ENCODE measurements at places on chromosomes 5 and 9. TPM values are rescaled to one million over a fixed set of nuclear protein-coding genes. Genes with fewer than 3 reads are reported as not detected.

DNA sequence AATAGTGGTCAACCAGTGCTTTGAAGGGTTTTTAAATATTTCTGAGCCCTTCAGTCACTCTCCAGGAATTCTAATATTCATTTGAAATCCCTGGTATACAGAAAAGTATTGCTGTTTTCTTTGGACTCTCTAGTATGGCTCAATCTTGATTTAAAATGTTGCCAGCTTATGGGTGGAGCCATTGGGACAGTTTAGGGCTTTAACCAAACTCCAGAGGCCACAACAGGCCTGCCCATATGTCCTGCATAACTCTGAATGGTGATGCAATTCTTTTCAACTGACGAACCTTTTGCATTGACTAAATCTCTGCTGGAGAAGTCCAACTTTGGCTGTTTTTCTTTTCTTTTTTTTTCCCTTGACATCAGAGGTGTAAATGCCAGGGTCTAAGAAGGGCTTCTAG lies 10.3 kb upstream of the ANKHD1 start:
- no peak for DNase-seq

DNA sequence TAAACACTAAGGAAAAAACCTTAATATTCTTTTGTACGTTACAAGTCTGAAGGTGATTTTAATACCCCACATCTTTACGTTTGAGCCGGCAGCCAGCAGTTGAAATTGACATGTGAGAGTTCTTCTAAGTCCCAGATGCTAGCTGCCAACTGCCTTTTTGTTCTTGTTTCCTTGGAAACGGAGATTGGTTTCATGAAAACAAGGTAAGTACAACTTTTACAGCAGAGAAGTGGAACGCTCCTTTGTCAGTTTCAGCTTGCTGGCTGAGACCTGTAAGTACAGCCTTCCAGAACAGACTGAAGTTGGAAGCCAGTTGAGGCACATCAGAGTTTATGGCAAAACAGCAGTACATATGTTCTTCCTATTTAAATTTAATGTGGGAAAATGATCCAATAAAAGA lies 1018.4 kb upstream of the ARRDC3 start:
- DNase-seq, result no peak

GRCh38 chr9:122103985-122104384 lies 10.9 kb upstream of the TTLL11 start:
- DNase-seq, result no peak

- no peak for DNase-seq
Measured at GRCh38 chr5:168288349-168289245, 2.8 kb upstream of the WWC1 start.

- DNase-seq, result no peak
Measured at GRCh38 chr9:125462861-125463291, 201.2 kb downstream of the GAPVD1 start.

DNA sequence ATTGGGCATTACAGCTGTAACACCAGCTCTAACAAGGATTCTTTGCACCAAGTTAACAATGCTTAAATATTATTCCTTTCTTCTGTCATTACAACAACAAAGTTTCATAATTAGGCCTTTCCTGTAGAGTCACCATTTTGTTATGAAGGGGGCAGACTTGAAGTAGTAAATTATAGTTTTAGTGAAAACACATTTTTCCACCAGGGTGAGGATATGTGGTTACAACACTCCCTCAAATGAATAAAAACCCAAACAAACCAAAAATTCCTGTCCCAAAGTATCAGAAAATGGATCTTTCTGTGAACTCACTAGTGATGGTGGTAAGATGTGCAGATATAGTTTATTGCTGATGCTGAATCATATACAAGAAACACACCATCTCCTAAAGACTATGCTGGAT lies 250.5 kb upstream of the TUT7 start:
- DNase-seq, result no peak

- DNase-seq, result no peak
Measured at GRCh38 chr5:83031381-83031780, 45.8 kb downstream of the TMEM167A start.

GRCh38 chr9:89891221-89891590 lies 286.4 kb downstream of the GADD45G start:
- DNase-seq, result no peak

GRCh38 chr5:543755-544674 lies 19.8 kb upstream of the SLC9A3 start:
- DNase-seq, result peak; percentile 46

DNA sequence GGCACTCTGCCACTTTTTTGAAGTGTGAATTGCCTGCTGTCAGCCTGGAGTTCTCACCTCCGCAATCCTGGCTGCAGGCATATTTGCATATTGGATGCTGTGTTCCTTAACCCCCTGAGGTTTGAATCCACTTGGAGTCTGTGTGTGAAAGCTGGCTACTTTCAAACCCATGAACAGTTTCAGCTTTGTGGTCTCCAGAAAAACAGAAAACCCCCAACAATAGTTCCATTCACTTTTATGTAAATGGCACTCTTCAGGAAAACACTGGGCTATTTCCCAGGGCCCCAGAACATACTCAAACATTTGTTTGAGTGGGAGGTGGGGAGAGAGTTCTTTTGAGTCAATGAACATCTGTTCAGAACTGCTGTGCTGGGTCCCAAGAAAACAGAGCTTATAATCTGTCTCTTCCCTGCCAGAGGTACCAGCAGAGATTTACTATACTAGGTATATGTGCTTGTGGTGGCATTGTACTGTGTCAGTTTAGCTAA lies 5.0 kb downstream of the NUDT2 start:
- no peak for DNase-seq

GRCh38 chr9:97389249-97389648 lies 22.6 kb upstream of the TDRD7 start:
- DNase-seq, result no peak

DNA sequence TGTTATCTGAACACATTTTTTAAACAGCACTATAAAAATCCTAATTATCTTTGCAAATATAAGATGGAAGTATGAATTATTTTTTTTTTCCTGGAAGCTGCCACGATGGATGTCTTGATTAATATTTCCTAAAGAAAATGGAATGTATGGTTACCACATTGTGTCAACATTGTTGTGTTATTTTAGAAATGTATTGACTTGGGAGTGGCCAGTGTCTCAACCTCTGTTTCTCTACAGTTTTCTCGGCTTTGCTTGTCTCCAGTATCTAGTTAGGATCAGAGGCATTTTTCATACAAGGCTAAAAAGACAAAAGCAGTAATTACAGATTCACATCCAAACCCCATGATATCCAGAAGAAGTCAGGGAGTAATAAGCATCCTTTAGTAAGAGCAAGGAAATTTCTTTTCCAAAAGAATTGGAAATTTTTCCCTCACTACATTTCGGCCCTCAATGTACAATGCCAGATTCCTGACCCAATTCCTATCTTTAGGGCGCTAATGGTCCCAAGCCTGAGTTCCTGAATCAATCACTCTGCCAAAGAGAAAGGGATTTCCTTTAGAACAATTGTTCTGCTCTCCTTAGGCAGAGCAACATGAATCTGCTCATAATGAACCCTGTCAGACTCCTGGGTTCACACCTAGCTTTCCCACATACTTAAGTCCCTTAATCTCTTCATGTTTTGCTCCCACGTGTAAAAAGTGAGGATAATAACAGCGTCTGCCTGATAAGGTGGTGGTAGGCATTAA lies 111.7 kb downstream of the EDIL3 start:
- DNase-seq, result no peak

DNA sequence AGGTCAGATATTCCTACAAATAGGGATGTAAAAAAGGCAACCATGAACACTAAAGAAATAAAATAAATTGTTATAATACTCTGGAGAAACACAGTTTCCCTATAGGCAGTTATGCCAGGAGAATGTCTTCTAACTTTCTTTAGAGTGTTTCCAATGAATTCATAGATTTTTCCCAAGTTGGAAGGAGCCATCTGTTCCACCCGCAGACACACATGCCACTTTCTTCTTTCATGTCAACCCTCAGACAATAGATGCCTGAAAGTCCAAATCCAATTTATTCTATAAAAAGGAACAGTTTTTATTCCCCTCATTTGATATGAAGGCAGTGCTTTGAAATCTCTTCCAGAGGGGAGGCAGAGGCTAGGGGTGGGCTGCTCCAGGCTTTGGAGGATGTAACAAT lies 418.1 kb downstream of the ACTL7B start:
- no peak for DNase-seq

GRCh38 chr9:123928533-123929176 lies 1.3 kb downstream of the DENND1A start:
- DNase-seq, result no peak

DNA sequence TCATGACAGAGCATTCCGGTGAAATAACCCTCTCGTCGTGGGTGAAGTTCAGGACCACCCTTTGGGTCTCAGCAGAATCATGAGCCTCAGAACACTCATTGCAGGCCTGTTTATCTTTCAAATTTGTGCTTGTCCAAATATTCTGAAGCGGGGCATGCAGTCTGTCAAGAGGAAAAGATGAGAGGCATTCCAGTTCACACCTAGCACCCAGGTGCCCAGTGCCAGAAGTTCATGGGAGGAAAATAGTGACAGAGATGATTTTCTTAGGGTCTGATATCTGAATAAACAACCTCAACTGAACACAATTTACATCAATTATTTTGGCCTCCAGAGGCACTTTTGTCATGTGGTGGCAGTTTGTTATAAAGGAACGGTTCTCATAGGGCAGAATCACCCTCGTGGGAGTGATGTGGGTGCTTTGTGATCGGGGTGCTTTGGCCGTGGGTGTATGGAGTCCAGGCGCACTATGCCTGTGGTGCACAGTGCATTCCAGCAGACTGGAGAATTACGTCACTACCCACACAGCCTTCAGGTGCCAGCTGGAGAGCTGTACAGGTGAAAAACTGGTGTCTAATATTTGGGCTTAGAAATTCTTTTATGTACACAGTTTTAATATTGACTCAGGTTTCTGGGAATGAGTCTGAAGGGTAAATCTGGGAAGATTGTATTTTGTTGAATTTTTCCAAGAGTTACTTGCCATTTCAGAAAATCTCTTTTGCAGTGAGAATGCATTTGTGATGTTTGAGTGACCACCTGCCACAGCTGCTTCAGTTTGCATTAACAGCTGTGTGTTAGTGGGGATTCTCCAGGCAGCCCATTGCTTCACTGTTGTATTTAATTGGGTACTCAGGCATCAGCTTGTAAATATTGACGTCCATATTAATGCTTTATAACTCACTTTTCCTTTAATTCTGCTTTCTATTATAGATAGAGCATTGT lies 289.3 kb downstream of the FANCC start:
- no peak for DNase-seq

DNA sequence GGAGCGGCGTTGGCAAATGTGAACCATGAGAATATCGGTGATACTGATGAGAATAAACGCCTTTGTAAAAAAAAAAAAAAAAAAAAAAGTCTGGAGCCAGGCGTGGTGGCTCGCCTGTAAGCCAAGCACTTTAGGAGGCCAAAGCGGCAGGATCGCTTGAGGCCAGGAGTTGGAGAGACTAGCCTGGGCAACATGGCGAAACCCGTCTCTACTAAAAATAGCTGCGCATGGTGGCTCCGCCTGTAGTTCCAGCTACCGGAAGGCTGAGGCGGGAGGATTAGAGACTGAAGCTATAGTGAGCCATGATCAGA lies 425 bp upstream of the NFX1 start:
- DNase-seq, result no peak

- peak; percentile 44 for DNase-seq
Measured at GRCh38 chr5:55994495-55994997, at the start of gene IL6ST. IL6ST (minus strand) TSS chr5:55994963; CDS start chr5:55976278, 18,685 bp downstream.

- no peak for DNase-seq
Measured at GRCh38 chr9:96510258-96510657, 60.3 kb downstream of the HABP4 start.

GRCh38 chr9:1722404-1722803 lies 292.7 kb upstream of the SMARCA2 start:
- DNase-seq, result no peak

DNA sequence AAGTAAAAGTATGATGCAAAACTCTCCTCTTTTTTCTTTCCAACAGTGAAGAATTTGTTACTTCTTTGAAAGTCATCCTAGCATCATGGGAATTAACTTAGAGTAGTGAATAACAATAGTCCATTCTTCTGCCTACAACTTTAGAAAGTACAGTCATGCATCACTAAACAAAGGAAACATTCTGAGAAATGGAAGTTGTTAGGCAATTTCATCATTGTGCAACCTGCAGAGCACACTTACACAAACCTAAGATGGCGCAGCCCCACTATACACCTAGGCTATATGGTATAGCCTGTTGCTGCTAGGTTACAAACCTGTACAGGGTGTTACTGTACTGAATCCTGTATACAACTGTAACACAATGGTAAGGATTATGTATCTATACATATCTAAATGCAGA lies 1209.3 kb upstream of the C9orf72 start:
- no peak for DNase-seq

DNA sequence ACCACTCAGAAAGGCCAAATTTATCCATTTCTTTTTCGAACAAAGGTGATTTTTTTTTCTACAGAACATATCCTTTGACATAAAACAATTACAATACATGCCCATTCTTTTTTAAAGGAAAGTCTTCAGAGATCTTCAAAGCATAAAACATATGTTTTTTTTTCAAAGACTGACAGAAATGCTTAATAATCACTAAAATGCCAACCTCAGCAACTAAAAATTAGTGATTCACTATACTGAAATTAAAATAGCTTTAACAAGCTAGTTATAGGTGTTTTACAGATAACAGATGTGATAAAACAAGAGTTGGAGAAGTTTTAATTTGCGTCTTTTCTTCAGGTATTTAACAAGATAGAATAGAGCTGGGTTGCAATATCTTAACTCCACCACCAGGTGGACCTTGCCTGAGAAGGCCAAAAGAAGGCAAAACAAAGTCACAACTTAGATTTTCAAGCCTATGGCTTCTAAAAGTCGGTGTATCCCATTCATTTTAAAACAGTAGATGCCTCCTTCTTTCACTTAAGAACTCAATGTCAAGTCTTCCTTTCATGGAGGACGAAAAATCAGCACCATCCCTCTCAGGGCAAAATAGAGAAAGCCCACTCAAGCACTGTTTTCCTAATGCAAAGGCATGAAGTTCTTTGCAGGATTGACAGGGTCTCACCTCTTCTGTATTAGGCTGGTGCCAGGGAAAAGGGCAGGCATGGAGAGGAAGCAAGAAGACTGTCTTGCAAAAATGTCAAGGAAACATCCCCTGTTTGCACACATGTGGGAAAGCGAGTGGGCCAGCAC lies 31.1 kb upstream of the CPLX2 start:
- no peak for DNase-seq

DNA sequence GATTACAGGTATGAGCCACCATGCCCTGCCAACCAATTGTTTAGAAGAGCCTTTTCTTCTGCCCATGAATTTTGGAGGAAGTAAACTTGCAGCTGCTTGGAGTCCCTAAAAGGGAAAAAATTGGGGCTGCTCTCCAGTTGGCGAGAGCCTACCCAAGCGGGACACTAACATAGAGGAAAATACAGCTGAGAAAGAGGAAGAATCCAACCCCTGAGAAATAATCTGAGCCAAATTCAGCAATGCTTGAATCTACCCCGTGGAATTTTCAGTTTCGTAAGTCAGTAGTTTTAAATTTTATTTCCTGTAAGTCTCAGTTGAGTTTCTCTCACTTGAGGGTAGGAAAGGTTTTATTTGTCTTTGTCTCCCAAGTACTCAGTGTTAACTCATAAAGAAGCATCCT lies 30.4 kb upstream of the UBTD2 start:
- no peak for DNase-seq

- no peak for DNase-seq
Measured at GRCh38 chr5:80479713-80480112, 8.2 kb upstream of the FAM151B start.

LCNL1 gene
- not detected for total RNA-seq

HSPA5 gene
- 211 TPM for total RNA-seq

ADAMTS2 gene
- total RNA-seq, result not detected

ENC1 gene
- total RNA-seq, result 0.60 TPM

PCDHGA9 gene
- 0.10 TPM for total RNA-seq

SPAG8 gene
- 1.4 TPM for total RNA-seq

TERT gene
- 5.1 TPM for total RNA-seq

SURF1 gene
- 33.4 TPM for total RNA-seq

ELOVL7 gene
- 5.9 TPM for total RNA-seq

ROR2 gene
- total RNA-seq, result 0.07 TPM

GABRG2 gene
- not detected for total RNA-seq

All from activated T-cell treated with anti-CD3 and anti-CD28 coated beads, Interleukin-2, amount 50 U/mL, for 72 hours (primary cell).